ENCODE measurements at places on chromosomes 3 and 15.

GRCh38 chr3:102123590-102124190 lies 274.4 kb downstream of the NFKBIZ start:
- no peak for DNase-seq

- no peak for DNase-seq
These were observed 20.9 kb upstream of the FSTL1 start for GRCh38 chr3:120471643-120472042.

DNA sequence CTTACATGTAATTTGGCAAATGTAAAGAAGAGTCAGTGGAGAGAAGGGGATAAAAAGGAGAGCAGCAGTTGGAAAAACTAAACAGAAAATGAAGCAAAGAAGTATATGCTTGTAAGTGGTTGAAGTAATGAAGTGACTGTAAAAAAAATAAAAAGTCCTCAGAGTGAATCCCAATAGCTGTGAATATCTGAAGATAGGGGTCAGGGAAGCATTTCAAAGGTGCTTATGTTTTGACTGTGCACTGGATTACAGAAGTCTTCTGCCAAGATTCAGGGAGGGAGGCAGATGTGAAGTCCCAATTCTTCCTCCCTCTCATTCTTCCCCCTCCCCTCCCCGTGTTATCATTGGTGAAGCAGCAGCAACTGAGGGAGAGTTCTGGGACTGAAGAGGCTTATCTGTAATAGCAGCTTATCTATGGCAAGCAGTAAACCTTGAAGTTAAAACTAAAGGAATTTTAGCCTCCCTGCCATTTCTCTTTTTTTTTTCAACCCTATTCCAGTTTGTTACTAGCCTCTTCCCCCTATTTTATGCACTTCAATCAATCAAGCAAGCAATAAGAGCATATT lies 597.9 kb downstream of the IGSF11 start:
- peak; percentile 39 for DNase-seq

DNA sequence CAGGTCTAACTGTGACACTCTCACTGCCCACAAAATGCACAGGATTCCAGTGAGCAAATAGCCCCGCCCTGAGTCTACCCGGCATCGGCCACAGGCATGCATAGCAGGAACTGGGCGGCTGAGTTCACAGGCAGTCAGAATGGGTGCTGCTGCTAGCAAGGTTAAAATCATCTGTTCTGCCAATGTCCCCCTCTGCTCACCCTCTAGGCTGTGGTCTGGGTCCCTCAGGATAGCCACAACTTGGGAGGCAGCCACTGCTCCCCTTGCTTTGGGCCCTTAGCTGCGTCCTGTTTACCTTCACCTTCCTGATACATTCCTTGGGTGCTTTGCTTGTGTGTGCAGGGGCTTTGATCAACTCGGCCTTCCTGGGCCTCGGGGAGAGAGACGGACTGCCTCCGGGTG lies 232.9 kb upstream of the RGMA start:
- DNase-seq: no peak

DNA sequence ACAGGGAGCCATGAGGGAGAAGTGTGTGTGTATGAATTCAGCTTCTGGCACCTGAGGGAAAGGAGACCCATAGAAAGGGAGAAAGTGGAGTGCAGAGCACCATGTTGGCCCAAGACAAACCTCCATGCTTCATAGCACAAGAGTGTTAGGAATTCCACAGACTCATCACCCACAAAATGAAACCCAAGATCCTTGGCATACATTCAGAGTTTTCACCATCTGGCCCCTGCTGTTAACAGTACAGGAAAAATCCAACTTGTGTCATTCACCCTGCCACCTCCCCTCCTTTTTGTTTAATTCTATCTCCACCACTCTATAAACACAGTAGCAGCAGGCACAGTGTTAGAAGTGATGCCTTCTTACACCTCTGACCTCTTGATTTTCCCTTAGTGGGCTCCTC lies 60.0 kb upstream of the MNS1 start:
- no peak for DNase-seq

- DNase-seq: peak; percentile 91
These were observed 1.5 kb upstream of the FAM131A start for GRCh38 chr3:184335661-184336546.

DNA sequence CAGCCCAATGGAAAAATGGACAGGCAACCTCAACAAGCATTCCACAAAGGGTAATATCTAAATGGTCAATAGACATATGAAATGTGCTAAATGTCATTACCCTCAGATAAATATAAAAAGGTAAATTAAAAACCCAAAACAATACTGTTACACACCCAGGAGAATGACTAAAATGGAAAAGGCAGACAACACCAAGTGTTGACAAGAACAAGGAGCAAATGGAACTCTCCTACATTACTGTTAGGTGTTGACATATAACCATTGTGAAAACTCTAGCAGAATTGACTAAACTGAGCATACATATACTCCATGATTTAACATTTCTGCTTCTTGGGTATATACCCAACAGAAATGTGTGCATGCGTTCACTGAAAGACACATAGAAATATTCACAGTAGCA lies 25.3 kb upstream of the SLC6A11 start:
- DNase-seq: no peak

DNA sequence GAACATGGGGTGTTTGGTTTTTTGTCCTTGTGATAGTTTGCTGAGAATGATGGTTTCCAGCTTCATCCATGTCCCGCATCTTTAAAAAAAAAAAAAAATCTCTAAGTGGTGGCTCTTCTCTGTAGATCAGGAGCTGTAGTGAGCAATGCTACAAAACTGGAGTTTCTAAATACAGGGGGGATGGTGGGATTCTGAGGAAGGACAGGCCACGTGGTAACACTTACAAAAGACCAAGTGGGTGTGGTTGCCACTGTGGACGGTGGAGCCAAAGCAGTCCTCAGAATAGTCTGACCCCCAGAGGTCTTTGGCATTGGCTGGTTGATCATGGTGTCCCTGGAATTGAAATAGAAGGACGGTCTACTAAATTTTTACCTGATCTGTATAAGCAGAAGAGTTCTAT lies 7.7 kb downstream of the CCRL2 start:
- no peak for DNase-seq

GRCh38 chr3:45098310-45098709 lies 47.9 kb downstream of the CDCP1 start:
- peak; percentile 21 for DNase-seq

GRCh38 chr3:59654123-59654479 lies 604.3 kb upstream of the CFAP20DC start:
- no peak for DNase-seq

Data from K562 (cell line).